ENCODE measurements at places on chromosomes 3 and 15.
A peak's percentile ranks its signal among the peaks of the same experiment; 100 is the strongest.

DNA sequence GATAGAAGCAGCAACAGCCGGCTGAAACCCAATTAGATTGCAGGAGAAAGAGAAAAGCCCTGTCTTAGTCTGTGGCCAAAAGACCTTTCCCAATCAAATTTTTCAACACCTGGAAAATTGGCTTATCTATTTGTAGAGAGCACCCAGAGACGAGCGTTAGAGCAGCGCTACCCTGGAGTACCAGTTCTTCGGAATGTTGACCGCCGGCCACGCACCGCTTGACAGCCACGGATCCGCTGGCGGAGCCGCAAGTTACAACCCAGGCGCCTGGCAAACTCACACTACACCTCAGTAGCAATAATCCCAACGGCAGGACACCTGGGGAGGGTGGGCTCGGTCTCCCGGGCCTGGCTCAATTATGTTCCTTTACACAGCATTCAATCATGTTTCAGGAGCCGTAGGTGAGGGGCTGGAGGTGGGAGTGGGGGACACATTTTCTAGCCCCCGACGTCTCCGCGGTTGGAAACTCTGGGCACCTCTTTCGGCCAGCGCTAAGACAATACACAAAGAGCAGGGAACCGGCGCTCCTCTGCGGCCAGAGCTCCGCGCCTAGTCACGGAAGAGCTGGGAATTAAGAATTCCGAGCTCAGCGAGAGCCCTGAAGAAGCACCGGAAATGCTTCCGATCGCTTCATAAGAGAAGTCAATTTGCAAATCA lies 1.2 kb downstream of the MB21D2 start:
- DNase-seq, result no peak

- DNase-seq, result no peak
These were observed 148.0 kb downstream of the DIPK2A start for GRCh38 chr3:144119633-144120032.

DNA sequence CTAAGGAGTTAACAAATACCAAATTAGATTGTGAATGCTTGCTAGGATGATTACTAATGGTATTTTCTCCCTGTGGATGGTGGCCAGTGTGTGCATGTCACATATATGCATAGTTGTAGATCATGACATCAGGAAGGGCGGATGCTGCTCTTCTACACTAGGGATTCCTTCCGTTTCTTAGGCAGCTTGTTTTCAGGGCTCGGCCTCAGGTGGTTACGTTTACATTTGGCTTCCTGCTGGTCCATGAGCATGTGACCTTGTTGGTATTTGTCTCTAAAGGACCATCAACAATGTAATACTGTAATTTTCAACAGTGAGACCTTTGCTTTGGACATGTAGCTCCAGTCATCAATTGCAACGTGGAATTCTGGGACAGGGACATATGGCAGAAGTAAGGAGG lies 221.4 kb downstream of the NR1D2 start:
- no peak for DNase-seq

- no peak for DNase-seq
These were observed 262.2 kb upstream of the AGTR1 start for GRCh38 chr3:148435534-148435933.

GRCh38 chr3:112774293-112774926 lies 72.3 kb downstream of the CD200R1L start:
- DNase-seq, result no peak

DNA sequence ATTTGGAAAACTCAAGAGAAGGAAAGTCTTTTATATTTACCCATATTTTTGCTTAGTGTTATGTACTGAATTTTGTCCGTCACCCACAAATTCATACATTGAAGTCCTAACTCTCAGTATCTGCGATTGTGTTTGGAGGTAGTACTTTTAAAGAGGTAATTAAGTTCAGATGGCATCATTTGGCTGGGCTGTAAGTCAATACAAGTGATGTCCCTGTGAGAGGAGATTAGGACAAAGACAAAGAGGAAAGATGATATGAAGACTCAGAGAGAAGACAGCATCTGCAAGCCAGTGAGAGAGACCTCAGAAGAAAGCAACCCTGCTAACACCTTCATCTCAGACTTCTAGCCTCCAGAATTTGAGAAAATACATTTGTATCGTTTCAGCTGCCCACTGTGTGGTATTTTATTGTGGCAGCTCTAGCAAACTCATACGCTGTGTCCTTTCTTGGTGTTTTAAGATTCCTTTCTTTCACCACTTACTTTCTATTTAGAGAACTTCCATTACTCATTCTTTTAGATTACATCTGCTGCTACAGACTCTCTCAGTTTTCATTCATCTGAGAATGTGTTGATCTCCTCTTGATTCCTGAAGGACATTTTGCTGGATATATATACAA lies 17.0 kb downstream of the LRCH3 start:
- DNase-seq, result no peak

GRCh38 chr3:16893618-16894200 lies 9.0 kb downstream of the PLCL2 start:
- DNase-seq, result no peak

DNA sequence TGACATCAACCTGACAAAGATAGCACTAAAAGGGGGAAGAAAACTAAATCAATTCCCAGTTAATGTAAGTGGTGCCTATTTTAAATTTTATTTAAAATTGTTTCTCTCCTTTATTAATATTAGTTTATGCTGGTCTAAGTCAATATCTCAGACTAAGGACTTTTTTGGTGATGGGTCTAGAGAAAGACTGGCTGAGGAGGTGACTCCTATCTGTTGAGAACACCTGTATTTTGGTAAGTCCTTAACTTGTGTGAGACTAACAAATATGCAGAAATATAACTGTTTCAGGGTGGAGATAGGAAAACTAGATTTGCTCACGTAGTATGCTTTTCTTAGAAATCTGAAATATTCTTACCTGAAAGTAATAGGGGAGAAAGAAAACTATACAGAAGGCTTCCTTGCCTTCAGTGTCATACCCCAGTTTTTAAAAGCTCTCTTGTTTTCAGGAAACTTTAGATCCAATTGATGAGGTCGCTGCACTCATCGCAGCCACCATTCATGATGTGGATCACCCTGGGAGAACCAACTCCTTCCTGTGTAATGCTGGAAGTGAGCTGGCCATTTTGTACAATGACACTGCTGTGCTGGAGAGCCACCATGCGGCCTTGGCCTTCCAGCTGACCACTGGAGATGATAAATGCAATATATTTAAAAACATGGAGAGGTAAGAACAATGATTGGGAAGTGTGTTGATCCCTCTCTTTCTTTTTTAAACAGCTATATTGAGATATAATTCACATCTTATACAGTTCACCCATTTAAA lies 138.9 kb downstream of the PDE8A start:
- DNase-seq, result no peak

DNA sequence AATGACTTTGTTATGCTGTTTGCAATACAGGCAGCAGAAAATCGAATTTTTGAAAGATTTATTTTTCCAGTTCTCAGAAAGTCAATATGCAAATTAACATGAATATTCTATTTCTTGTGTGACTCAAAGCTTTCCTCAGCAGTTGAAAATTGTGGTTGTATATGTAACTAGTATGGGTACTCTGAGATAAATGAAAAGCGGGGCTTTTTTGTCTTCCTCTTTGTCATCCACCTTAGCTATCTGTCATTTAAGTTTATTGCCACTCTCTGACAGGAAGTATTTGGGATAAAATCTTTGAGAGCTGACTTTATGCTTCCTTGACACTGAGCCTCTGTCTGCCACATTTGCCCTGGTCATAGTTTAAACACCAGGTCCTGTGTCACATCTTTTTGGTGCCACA lies 91.5 kb downstream of the ATG7 start:
- DNase-seq, result no peak

DNA sequence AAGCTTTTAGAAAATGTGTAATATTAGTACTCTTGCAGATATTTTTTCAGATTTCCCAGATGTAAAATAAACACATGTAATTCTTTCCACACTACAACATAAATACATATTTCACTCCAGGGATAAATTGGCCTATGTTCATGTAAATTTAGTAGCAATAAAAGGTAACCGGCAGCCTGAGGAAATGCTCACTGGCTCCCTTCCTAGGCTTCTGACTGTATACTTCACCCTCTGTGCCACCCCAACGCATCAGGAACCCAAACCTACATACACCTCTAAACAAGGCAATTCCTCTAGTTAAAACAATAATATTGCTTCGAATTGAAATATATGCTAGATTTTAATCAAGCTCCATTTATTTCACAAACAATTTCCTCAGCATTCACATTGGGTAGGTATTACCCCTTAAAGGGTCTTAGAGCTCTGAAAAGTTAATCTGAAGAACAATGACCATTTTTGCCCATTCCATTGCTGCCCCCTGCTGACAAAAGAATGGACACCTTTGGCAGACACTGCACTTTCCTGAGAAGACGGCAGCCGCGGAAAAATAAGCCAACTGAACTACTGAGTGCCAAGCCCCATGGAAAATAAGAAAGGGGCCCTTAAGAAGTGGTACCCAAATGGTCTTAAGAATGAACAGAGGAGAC lies 212.5 kb downstream of the OSBPL10 start:
- DNase-seq, result no peak

DNA sequence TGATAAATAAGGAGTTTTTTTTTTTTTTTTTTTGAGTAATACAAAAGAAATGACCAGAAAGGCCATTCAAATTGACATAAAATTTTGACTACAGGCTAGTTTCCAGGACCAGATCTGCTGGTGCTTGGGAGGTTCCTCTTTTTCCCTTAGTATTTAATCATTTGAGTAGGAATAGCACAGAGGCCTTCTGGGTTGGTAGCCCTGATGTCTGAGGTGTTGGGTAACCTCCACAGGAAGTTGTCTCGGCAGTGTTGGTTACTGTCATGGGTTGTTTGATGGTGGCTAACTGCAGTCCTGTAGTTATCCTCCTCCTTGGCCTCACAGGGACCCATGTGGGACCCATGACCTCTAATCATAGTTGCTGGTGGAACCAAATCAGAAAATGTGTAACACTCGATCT lies 91.1 kb downstream of the USP13 start:
- DNase-seq, result no peak

- no peak for DNase-seq
These were observed 19.3 kb upstream of the GPX1 start for GRCh38 chr3:49377483-49377882.

GRCh38 chr3:42709621-42710020 lies 7.0 kb upstream of the HHATL start:
- DNase-seq, result no peak

DNA sequence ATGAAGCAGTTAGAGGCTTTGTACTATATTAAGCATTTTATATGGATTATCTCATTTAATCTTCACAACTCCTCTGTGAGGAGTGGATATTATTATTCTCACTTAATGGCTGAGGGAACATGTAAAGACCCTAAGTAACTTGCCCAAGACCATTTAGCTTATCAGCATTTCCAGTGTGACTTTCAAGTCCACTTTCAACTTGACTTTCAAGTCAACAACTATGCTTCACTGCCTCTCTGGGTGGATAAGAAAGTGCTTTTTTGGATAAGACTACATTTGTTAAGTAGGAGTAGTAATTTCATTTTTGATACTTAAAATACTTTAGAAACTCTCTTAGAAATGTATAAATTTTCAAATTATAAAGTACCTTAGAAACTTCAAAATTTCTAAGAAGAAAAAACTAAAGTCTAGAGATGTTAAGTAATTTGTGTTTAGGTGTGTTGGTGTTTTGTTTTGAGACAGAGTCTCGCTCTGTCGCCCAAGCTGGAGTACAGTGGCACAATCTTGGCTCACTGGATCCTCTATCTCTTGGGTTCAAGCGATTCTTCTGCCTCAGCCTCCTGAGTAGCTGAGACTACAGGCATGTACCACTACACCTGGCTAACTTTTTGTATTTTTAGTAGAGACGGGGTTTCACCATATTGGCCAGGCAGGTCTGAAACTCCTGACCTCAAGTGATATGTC lies 71.8 kb downstream of the MINDY2 start:
- no peak for DNase-seq

DNA sequence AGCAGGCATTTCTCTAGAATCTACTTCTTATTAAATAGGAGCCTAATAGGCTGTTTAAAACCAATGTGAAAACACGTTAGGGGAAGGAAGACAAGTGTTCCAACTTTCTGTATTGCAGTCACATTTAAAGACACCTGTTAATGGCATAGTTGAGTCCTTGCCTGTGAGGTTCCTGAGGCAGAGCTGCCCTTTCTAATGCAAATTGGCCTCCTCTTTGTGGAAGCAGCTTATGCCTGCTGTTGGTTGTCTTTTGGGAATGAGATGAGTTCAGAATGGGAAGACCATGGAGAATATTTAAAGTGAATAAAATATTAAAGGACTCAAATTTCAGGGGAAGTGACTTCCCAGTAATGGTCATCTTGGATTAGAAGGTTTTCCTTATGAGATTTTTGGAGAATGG lies 51.2 kb downstream of the NEK11 start:
- no peak for DNase-seq

DNA sequence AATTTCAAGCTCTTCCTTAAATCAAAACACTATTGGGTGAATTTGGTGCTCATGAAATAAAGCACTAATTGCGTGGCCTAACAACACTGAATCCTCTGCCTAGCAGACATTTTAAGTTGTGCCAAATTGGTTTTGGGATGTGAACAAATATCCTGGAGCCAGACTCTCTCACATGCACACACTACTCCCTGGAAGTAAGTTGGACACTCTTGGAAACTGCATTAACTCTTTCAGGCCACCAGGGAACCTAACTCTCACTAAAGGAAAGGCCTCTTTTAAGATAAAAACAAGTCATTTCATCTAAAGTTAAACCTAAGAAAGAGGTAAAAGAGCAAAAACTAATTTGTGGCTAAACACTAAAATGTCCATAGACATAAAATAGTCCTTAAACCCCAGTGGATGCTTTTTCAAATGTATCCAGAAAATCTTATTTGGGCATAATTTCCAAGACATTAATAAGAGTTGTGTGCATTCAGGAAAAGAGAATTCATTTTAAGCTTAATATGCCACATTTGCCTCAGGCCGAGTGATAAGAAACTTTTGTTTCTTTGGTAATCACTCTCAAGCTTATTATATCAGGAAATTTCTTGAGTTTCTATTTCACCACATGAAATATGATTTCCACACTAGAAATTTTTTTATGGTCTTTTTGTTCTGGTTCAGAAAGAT lies 61.8 kb downstream of the ZBTB20 start:
- no peak for DNase-seq

DNA sequence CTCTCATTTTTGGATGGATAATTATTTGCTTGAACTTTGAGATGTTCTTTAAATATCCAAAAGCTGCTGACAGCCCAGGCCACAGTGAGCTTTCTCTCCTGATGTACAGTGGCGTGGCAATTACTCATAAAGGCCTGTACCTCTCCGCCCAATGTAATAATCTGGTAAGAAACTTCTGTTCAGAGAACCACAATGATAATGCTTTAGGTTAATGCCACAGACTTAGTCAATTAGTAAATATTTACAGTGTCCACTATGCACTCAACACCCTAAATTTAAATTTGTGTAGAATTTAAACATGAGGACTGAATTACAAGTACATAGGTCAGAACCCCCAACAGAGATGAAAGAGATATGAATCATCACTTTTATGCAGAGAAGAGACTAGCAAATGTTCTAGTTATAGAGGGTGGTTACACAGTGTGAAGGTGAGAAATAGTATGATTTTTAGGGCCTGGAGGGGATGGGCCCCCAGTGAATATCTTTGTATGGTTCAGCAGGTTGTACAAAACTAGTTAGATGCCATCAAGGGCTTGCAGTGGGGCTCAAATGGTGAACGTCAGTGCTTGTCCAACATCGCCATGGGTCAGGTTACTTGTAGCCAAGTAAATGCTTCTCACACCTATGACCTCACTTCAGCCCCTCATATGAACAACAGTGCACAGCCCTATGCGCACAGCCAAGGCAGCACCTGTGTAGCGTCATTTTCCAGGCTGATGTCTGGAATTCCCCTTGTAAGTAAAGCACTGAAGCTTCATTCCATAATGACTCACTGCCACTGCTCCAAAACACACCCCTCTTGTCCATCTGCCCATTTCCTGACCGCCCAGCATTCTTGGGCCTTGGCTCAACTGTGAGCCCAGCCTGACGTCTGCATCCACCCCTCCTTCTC lies 13.3 kb downstream of the ABHD2 start:
- peak; percentile 82 for DNase-seq

- no peak for DNase-seq
These were observed 556 bp downstream of the CAMK2N2 start for GRCh38 chr3:184260724-184261269.
